ENCODE measurements at places on chromosomes 6 and 20.

- no peak for DNase-seq
Measured at GRCh38 chr20:5168651-5169396, 42.0 kb downstream of the CDS2 start.

DNA sequence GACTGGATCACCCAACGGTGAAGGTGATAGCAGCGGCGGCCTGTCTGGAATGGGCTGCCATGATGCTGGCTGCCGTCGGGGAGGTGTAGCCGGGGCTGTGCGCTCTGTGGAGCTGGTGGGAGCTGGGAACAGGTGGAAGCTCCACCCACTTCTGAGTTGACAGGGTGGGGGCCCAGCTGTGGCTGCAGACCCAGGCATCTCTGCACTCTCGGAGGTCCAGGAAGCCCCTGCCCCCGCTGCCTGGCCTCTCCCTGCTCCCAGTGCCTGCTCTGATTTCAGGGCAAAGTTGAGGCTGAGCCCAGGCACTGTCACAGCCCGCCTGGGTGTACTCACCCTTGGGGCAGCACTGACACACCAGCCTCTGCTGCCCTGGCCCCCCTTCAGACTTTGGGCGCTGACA, 18.1 kb upstream of the CHRNA4 start:
- DNase-seq: no peak

DNA sequence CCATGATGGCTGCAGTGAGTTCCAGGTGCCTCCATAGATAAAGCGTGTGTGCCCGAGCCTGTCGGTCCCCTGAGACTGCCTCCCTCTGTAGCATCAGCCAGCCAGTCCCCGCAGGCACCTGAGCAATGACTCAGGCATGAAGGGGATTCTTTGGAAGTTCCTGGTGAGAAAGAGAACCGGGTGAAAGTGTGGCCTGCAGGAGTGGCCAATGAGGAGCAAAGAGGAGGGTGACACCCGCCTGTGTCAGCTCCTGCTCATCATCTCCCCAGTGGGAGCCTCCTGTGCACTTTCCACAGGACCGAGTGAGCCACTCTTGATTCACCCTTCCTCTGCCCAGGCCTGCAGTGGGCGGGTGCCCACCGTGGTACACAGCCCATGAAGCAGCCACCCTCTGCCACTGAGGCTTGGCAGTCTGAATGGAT, 71.2 kb upstream of the PTPN1 start:
- no peak for DNase-seq

GRCh38 chr6:129671442-129672340, 38.3 kb downstream of the ARHGAP18 start:
- peak; percentile 18 for DNase-seq

- DNase-seq: peak; percentile 59
Measured at GRCh38 chr6:30325150-30325872, 1.4 kb upstream of the TRIM39 start.

DNA sequence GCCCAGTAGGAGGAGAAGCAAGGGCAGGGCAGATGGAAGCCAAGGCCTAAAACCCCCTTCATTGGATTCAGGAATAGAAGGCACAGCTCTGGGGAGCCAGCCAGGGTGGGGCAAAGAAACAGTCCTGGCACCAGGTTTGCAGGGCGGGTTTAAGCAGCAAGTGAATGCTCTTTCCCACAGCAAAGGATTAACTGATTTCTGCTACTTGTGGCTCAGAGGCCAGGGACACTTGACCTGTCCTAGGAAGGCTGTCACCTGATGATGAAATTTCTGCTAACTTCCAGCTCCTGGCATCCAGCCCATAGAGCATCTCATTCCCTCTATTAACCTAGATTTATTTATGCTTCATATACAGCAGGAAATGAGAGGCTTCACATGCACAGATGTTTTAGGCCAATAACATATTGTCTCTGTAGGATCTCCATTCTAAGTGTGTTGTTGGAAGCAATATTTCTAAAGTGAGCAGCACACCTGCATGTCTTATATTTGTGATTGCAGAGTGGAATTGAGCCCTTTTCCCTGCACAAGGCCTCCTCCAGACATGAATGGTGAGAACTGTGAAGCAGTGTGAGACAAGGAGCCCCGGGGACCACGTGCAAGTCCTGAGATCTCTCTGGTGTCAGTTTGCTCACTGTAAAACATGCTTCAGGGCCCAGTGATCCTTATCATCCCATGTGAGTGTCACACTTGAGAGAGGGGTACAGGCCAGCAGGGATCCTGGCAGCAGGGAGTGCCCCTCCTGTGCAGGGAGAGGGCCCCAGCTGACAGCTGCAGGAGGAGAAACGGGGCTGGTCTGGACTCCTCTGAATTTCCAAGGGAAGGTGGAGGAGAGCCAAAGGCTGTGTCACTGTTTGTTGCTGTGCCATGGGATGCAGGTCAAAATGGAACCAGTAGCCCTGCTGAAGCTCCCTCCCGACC, 41.1 kb upstream of the CST5 start:
- no peak for DNase-seq

All from stimulated activated CD8-positive, alpha-beta memory T cell treated with anti-CD3 and anti-CD28 coated beads, Interleukin-4, amount 100 ng/mL, for 1 hour (primary cell).